ENCODE measurements at places on chromosomes 1 and 21. TPM values are rescaled to one million over a fixed set of nuclear protein-coding genes. Genes with fewer than 3 reads are reported as not detected.

Gene OR2L13
- total RNA-seq = under 0.01 TPM

Gene GNG12
- 234 TPM for total RNA-seq

Gene SH2D5
- 4.0 TPM for total RNA-seq

Gene TCHH
- under 0.01 TPM for total RNA-seq
